ENCODE measurements at places on chromosomes 2 and 18.

DNA sequence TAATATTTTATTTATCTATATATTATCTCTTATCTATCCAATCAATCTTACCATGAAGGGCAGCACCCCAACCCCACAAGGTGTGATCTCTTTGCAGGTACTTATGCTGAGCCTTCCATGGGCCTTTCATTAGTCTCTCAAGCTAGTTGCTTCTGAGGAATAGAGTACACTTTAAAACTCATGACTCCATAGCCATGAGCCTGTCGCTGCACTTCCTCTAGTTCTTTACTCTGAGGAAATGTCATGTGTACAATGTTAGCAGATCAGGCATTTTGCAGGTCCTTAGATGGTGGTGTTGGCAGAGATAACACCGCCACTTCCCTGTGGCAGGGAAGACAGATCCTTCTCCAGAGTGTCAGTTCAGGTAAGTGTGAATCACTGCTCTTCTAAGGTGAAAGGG lies 29.5 kb upstream of the STAT4 start:
- DNase-seq: no peak

- no peak for DNase-seq
These were observed 77.3 kb downstream of the KLHL14 start for GRCh38 chr18:32695534-32695933.

DNA sequence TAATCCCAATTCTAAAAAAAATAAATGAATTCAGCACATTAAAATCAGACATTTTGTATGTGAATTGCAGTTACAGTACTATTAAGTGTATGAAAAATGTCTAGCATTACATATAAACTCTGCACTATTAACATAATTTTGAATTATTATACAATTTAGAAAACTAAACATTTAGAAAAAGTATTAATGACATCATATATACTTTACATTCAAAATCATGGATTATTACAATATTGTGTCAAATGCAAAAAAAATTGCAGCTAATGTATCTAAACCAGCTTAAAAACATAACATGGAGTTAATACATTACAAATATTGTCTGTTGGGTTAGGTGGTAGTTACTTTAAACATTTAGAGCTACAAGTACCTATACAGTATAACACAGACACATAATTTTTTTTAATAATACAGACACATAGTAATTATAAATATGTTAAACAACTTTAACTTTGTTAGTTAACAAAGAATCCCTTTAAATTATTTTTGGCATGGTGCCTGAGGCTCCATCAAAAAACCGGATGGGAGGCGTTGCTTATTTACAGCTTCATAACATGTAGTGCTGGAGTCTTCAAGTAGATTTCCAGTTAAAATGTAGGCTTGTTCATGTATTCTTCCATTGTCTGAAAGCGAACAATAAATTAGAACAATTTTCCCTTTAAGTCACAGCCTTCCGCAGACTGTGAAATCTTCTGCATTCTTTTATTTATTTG lies 79.1 kb downstream of the AP1S3 start:
- DNase-seq: no peak

- DNase-seq: no peak
These were observed 305.4 kb upstream of the RAB6C start for GRCh38 chr2:129673847-129674711.

GRCh38 chr2:217970206-217970605 lies 32.6 kb downstream of the TNS1 start:
- DNase-seq: no peak

GRCh38 chr2:165105926-165106325 lies 97.9 kb downstream of the SCN3A start:
- no peak for DNase-seq

DNA sequence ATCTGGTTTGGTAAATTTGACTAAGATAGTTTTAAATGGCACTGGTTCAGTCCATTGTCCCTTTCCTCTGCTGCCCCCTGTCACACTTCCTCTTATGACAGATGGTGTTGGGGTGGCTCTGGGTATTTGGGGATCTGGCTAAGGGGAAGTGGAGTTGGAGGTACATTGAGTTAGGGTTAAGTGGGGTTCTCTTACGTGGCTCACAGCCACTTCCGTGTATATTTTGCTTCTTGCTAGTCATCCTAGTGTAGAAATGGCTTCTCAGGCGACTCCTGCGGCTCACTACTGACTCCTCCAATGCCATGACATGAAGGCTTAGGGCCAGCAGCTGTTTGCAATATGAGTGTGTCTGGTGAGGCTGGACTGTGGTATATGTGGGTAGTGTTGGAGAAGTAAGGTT lies 187.0 kb downstream of the HAUS1 start:
- no peak for DNase-seq

GRCh38 chr2:191859681-191860080 lies 12.8 kb upstream of the CAVIN2 start:
- no peak for DNase-seq

GRCh38 chr2:157261199-157261782 lies 3.8 kb downstream of the GALNT5 start:
- no peak for DNase-seq

DNA sequence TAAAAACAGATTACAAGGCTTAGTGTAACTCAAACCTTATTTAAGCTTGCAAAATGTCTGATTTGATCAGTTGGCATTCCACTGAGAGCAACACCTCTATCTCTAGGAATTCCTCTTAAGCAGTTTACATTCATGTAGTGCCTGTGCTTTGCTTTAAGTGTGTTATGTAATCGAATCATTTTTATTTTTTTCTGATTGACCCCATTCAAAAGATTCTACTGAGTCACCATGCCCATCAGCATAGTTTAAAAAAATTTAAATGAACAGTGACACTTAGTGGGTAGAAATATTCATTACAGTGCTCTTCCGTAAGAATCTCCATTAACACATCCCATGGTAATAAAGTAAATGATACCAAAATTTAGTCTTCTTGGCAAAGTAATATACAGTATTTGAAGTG lies 67.8 kb upstream of the SLC4A10 start:
- DNase-seq: no peak

DNA sequence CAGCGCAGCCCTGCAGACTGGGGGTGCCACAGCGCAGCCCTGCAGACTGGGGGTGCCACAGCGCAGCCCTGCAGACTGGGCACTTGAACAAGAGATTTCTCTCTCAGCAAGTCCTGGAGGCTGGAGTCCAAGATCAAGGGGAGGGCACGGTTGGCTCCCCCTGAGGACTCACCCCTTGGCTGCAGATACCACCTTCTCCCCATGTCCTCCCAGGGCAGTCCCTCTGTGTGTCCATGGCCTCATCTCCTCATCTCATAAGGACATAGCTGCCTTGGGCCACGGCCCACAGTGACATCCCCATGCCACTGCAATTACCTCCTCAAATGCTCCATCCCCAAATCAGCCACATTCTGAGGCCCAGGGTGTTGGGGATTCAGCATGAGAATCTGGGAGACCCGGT lies 98.2 kb downstream of the TPO start:
- DNase-seq: peak; percentile 18

DNA sequence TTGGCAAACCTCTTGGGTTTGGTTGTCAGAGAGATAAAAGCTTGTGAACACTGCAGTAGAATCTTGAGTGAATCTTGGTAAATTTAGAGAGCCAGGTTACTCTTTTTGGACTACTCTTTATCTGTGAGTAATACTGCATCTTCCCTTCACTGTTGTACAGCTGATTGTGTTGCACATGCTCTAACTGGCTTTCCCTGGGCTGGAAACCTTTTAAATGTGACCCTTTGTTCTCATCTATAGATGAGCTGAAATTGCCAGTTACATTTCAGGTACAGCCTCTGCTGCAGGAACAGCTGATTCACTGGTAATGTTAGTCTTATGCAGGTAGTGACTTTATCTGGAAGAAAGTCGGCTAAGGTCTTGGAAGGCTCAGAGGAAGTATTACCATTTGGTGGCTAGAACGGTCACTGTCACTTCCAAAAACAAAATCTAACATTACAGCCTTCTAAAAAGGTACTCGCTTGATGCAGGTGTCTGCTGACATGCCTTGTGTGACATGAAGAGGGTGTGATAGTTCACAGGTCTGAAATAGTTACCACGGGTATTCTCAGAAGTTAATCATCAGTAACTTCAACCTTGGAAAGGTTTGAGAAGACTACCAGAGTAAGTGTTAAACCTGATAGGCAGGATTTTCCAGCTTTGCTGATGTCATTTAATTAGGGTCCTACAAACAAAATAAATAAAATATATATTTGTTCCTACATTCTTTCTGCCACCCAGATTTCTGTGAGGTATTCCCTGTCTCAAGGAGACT lies 851.1 kb downstream of the SLC4A3 start:
- no peak for DNase-seq

GRCh38 chr18:2410688-2411087 lies 160.6 kb downstream of the METTL4 start:
- DNase-seq: no peak

DNA sequence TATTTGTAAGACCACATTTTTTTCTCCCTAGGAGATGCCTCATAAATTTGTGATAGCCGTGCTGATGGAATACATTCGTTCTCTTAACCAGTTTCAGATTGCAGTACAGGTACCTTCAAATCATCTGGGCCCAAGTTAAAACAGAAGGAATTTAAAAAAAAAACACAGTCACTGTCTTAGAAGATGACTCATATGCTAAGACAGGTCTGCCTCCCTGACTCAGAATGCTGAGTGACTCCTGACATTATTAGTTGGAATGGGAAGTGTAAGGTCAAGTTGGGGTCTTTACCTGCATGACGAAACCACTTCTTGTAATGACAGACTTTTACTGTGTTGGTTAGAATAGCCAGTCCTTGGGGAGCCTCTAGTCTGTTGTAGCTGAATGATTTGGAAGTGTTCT lies 26.3 kb downstream of the RMC1 start:
- DNase-seq: no peak

- DNase-seq: no peak
These were observed 567.3 kb upstream of the DSEL start for GRCh38 chr18:68083776-68084175.

DNA sequence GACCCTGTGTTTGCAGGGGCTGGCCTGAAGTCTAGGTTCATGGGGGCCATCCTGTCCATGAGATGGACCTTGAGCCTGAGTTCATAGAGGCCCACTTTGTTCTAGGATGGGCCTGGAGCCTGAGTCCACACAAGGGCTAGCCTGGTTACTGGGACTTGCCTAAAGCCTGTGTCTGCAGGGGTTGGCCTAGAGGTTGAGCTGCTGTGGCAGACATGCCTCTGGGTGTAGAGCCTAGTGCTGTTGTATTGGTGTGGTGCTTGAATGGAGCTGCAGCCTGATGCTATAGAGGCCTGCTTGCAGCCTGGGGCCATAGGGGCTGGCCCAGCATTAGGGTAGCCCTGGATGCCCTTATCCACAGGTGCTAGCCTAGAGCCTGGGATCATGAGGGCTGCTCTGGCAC lies 23.9 kb upstream of the RASGRP3 start:
- DNase-seq: no peak

DNA sequence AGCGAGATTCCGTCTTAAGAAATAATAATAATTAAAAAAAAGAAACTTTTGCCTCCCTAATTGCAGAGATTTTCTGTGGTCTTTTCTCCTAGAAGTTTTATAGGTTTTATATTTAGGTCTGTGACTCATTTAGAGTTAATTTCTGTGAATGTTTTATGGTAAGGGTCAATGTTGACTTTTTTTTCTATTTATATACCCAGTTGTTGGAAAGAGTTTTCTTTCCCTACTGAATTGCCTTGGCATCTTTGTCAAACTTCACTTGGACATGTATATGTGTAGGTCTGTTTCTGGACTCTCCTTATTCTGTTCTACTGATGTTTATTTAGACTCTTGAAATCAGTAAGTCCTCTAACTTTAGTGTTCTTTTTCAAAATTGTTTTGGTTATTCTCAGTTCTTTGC lies 5.5 kb downstream of the ZNF512 start:
- no peak for DNase-seq

DNA sequence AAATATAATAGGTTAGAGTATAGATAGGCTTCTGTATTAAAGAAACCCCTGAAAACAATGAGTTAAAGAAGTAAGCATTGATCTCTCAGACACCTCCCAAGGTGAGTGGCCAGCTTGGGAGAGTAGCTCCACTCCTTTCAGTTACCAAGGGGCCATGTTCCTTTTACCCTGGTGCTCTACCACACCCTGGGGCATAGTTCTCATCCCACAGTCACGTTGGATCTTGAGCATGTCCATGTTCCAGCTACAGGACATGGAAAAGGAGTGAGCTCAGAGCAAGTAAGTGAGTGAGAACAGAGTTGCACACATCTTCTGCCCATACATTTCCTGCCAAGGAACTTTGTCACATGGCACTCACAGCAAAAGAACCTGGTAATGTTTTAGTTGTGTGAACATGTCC lies 325.9 kb upstream of the SLC39A10 start:
- DNase-seq: no peak

DNA sequence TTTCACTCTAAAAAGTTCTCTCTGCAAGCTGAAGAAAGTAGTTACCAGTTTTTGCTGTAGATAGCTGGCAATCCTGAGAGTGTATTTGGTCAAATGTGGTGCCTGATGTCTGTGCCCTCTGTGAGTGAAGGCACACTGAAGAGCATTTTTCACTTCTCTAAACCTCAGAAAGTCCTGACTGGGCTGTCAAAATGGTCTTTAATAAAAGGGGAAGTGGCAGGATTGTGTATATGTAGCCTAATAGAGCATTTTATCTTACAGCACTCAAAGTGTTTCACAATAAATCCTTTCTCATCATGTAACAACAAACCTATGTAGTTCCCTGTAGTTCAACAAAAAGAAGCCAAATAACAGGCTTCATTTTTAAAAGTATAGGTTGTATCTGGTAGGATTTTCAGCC lies 1552.3 kb upstream of the SLC39A10 start:
- DNase-seq: no peak

DNA sequence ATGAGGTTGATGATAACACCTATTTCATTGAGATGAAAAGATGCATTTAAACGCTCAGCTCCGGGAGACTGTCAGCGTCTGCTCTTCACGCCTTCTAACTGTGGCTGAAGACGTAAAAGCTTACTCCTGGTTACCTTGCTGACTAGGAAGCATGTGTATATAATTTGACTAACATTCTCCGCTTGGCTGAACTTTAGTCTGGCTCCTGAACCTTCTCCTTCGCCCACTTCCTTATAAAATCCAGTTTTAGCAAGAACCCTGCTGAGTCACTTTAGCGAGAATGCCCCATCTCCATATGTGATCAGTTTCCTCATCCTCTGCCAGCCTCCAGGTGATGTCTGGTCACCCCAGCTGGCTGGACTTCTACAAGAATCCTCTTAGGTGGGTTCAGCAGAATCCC lies 12.7 kb upstream of the CREG2 start:
- DNase-seq: no peak

DNA sequence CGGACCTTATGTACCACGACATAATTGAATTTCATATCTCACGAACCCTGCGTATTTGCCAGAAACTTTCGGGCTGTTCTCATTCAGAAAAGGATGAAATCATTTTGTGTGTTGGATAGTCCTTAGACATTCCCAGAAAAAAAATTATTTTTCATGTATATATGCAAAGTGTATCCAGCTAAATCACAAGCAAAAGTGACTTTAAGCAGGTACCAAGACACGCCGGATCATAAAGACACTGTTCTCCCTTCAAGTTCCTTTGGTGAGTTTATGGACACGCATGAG lies 35.1 kb upstream of the PNO1 start:
- DNase-seq: no peak

GRCh38 chr2:117190856-117191559 lies 623.5 kb upstream of the DDX18 start:
- no peak for DNase-seq

GRCh38 chr2:209721497-209721896 lies 50.1 kb upstream of the UNC80 start:
- DNase-seq: no peak

GRCh38 chr2:229974266-229974665 lies 52.0 kb downstream of the FBXO36 start:
- no peak for DNase-seq

- no peak for DNase-seq
These were observed 28.4 kb downstream of the ARHGAP28 start for GRCh38 chr18:6757931-6758330.

Data from sciatic nerve (tissue), 2 donors.